ENCODE measurements at places on chromosomes 2 and 18.

GRCh38 chr2:8139668-8140200 is 542.1 kb upstream of the ID2 start:
- no peak for DNase-seq

DNA sequence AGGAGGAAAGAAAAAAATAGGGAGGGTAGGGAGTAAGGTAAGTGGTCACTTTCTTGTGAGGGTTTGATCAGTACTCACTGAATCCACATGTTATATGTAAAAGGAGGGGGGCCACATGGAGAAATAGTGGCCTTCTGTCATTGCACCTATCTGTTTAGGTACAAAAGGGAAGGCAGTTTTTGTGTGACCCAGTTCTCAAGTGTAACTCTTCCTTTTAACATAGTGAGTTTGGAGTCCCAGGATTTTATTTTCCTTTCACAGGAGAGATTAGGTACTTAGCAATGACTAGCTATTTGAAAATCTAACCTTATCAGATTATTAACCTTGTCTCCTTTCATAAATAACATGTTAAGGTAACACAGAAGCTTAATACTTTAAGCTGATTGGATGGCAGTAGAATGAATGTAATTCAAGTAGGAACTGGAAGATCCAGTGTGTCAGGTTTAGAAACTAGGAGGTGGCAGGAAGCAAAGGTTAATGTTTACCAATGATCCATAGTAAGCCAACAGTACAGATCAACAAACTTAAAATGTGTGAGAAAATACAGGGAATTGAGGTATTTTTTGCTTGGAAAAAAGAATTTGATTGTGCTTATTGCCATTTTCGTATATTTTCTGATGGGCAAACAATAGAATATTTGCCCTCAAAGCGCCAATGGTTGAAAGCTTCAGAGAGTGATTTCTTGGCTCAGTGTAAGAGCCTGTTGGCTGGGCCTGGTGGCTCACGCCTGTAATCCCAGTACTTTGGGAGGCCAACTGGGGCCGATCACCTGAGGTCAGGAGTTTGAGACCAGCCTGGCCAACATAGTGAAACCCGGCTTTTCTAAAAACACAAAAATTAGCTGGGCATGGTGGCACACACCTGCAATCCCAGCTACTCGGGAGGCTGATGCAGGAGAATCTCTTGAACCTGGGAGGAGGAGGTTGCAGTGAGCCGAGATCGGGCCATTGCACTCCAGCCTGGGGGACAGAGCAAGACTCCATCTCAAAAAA is 11.3 kb downstream of the HNMT start:
- no peak for DNase-seq

- DNase-seq, result no peak
Measured at GRCh38 chr2:14891546-14891945, 259.0 kb downstream of the LRATD1 start.

DNA sequence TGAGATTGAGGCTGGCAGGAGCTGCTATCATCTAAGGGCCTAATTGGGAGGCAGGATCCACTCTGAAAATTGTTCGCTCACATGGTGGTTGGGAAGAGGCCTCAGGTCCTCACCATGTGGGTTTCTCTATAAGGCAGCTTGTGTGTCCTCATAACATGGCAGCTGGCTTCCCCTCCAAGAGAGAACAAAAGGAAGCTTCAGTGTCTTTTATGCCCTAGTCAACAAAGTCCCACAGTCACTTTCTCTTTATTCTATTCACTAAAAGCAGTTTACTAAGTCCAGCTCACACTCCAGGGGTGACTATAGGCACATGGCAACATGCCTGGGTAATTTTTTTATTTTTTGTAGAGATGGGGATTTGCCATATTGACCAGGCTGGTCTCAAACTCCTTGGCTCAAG is 5.8 kb upstream of the ITGAV start:
- no peak for DNase-seq

DNA sequence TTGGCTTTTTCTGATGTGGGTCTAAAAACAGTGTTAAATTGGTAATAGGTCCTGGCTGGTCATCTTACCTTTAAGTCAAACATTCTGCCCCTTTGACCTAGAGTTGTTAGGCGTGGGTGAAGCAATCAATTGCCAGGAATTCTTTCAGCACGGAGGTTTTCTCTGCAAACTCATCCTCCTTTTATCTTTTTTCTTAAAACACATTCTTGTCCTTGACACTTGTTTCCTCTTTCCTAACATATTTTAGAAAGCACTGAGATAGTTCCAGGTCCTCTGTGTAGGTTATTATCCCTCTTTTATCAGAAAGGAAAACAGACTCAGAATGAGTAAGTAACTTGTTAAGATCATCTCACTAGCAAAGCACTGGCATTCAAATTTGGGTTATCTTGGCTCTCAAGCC is 18.6 kb upstream of the AP1S3 start:
- no peak for DNase-seq

GRCh38 chr2:157698430-157698829 is 69.8 kb upstream of the ACVR1C start:
- DNase-seq, result no peak

DNA sequence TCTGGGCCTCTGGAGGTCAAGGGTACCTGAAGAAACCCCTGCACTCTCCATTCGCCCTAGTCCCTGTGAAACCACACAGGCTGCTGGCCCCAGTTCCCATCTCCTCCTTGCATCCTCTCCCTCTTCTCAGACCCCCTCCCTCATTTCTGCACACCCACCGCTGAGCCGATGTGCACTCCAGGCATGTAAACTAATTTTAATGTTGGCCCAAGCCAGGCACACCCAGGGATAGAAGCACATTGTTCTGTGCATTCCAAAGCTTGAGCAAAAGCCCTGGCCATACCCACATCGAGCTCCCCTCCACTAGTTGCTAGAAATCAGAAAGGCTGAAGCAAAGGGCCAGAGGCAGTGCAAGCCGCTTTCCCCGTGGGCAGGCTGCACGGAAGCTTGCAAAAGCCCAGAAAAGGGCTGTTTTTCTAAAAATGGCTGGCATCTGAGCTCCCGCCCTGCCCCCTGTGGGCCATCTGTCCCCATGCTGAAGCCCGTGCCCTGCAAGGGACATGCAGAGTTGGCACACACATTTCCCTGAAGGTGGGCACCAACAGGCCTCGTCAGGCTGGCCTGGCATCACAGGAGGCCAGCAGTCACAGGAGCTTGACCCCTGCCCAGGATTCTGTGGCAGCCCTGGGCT is 181.6 kb downstream of the SMAD7 start:
- no peak for DNase-seq

- no peak for DNase-seq
Measured at GRCh38 chr2:74044999-74045398, 60.3 kb downstream of the TET3 start.

DNA sequence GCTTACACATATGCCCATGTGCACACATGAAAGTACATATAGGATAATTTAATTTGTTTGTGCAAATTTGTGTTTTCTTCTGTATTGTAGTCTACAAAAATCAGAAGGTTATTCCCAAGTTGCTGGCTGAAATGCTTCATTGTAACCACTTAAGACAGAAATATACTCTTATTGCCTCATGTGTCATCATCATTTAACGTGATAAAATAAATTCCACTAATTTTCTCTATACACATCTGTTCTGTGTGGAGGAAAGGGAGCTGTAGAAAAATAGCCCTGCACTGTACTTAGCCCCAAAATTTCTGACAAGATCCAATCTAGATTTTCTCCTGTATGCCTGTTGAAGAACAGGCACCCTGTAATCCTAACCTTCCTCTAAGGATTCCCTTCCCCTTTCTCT is 20.4 kb upstream of the NR4A2 start:
- DNase-seq, result no peak

GRCh38 chr2:224427471-224427870 is 25.6 kb upstream of the FAM124B start:
- no peak for DNase-seq

DNA sequence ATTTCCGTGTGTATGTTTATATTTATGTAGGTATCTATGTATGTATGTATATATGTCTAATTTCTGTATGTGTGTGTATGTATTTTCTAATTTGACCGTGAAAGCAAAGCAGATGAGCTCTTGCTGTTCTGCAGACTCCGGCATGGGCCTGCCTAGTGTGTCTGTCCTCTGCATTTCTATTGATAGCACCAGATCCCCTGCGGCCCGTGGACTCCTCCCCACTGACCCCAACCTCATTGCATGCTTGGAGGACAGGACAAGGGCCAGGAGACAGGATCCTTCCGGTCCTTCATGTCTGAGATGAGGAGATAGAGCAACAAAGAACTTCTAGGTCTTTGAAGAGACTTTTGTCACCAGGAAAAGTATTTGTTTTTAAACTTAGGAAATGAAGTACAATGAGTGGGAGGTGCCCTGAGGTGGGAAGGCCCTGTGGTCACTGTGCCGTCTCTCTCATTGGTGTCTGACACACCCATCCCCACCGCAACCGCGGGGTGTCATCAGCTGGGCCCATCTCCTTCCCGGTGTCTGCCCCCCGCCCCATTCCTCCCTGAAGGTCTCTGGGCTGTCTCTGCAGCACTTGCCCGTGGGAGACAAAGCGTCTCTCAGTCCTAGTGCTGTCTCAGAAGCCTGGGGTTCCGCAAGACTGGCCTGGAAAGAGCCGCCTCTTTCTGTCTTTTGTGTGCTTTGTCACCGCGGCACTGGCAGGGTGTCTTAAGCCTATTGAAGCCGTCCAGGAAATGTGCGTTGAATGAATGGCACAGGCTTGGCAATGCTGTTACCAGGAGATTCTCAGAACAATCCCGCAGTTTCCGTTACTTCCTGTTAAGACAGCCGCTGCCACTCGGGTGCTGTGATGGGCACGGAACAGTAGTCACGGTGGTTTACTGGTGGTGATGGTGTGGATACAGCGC is 216.4 kb downstream of the AGAP1 start:
- DNase-seq, result no peak

- DNase-seq, result no peak
Measured at GRCh38 chr2:180184506-180184905, 177.4 kb upstream of the CWC22 start.

- DNase-seq, result no peak
Measured at GRCh38 chr18:13382366-13382953, 163.9 kb downstream of the LDLRAD4 start.

GRCh38 chr2:41703123-41703522 is 344.7 kb upstream of the PKDCC start:
- DNase-seq, result no peak

- no peak for DNase-seq
Measured at GRCh38 chr18:36378205-36378604, 80.7 kb downstream of the FHOD3 start.

- no peak for DNase-seq
Measured at GRCh38 chr2:176151442-176152287, at the start of gene HOXD4. HOXD4 (plus strand) TSS chr2:176151550; CDS start chr2:176151634, 84 bp downstream.

GRCh38 chr2:219447242-219448098 is 12.8 kb downstream of the SPEG start:
- no peak for DNase-seq

DNA sequence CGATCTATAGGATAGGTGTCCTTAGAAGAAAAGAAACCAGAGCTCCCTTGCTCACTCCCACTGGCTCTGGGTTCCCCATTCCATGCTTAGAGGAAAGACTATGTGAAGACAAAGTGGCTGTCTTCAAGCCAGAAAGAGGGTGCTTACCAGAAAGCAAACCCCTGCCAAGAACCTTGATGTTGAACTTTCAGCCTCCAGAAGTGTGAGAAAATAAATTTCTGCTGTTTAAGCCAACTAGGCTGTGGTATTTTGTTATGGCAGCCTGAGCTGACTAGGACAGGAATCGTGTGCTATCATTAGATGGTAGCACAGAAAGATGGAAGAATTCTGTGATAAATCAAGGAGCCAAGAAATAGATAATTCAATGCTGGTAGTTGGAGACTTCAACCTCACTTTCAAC is 19.9 kb upstream of the TFCP2L1 start:
- no peak for DNase-seq

- DNase-seq, result no peak
Measured at GRCh38 chr2:159202568-159203071, 83.9 kb downstream of the WDSUB1 start.

DNA sequence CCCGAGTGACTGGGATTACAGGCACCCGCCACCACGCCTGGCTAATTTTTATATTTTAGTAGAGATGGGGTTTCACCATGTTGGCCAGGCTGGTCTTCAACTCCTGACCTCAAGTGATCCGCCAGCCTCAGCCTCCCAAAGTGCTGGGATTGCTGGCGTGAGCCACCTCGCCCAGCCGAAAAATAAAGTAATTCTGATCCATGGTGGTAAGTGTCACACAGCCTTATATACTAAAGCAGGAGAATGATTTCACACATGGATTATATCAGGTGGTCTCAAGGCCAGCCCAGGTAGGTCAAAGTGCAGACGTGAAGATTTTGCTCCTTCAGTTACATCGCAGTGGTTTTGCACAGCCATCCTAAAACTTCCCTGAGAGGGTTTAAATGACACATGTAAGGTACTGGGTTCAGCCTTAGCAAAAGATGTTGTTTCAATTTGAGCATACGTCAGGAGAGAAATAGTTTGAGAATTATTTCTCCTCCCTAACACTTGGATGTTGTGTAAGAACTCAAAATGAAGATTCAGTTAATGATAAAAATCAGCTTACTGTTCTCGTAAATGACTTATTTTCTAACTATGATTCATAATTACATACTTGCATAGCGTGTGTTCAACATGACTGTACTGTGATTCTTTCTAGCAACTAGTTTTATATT is 93.0 kb upstream of the SLC39A10 start:
- DNase-seq, result no peak

DNA sequence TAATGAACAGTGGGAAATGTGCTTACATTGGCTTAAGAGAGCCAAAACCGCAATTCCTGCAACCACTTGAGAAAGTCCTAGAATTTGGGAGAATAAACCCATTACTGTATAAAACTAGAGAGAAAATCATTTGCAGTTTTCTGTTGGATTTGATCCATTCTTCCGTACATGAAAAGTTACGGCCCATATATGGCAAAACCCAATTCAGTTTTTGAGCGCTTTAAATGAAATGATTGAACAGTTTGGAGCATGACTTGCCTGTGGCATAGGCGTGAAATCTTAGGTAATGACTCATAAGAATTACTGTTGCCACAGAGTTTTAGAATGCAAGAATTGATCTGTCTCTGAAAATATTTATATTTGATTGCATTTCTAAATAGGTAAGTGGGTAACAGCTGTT is 52.0 kb downstream of the PHLPP1 start:
- no peak for DNase-seq

- no peak for DNase-seq
Measured at GRCh38 chr2:132656266-132656975, 13.6 kb downstream of the LYPD1 start.

DNA sequence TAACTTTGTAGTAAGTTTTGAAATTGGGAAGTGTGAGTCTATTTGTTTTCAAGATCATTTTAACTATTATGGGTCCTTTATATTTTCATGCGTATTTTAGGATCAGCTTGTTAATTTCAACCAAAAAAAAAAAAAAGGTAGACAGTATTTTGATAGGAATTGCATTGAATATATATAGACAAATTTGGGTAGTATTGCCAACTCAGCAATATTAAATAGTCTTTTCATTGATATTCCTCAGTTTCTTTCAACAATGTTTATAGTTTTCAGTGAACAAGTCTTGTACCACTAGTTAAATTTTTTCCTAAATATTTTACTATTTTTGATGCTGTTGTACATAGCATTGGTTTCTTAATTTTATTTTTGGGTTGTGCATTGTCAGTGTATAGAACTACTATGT is 149.9 kb downstream of the TAF4B start:
- no peak for DNase-seq

- DNase-seq, result no peak
Measured at GRCh38 chr18:52343138-52343537, 3.1 kb downstream of the DCC start.

GRCh38 chr18:23452347-23452727 is 750 bp upstream of the RIOK3 start:
- DNase-seq, result no peak
